ENCODE measurements at places on chromosomes 12 and 14.

GRCh38 chr12:44127966-44128710 lies 292.3 kb downstream of the TMEM117 start:
- no peak for DNase-seq

DNA sequence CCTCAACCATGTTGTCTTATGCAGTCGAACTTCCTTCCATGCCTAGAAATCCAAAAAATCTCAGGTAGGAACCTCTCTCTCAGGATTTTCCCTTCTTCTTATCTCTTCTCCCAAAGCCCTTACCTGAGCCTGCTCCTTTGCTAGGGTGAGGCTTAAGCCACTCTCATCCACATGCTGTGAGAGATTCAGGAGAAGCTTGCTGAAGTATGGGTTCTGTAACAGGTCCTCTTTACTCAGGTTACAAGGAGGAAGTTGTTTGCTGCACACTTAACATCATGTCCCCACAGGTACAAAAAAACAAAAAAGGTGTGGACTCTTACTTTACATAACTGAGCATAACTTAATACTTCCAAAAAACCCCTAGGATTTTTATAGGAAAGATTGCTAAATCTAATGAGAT lies 4.5 kb downstream of the HAUS4 start:
- DNase-seq: no peak

- no peak for DNase-seq
Observed at GRCh38 chr14:65403231-65403630, 9.3 kb upstream of the FUT8 start.

DNA sequence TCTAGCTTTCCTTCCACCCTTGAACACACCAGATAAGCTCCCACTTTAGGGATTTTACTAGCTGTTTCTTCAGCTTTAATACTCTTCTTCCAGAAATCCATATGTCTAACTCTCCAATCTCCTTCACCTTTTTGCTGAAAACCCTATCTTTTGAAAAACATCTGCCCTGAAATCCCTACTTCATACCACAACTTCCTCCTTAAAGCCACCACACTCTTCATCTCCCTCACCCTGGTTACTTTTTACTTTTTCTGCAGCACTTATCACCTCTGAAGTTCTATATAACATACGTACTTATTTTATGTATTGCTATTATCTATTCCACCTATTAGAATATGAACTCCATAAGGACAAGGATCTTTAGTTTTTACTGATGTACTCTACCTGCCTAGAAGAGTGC lies 28.6 kb upstream of the PTPRQ start:
- no peak for DNase-seq

- DNase-seq: no peak
Observed at GRCh38 chr14:24834956-24835355, 201.0 kb upstream of the GZMB start.

GRCh38 chr14:22488522-22489243 lies 100.3 kb downstream of the DAD1 start:
- DNase-seq: no peak
